ENCODE measurements at places on chromosomes 3 and 15. TPM values are rescaled to one million over a fixed set of nuclear protein-coding genes. Genes with fewer than 3 reads are reported as not detected.
A peak's percentile ranks its signal among the peaks of the same experiment; 100 is the strongest.

The CCR5 gene
- 0.53 TPM for total RNA-seq

GRCh38 chr3:31699309-31699953, 166.7 kb downstream of the STT3B start:
- no peak for DNase-seq

DNA sequence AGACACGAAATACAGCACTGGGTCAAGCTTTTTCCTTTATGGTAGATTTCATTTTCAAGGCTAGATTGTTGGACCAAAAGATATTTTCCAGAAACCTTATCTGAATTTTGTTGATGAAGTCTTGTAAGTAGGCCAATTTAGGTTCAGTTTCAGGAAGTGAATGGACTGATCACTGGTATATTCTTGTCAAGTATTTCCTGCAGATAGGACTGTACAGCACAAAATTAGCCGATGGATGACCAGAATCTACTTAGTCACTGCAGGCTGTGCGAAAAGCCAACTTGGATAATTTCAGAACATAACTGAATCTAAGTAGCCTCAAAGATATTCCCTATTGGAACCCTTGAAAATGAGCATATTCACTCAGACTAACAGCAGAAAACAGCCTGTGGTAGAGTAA, 206.5 kb downstream of the NR1D2 start:
- DNase-seq = no peak

GRCh38 chr3:55487381-55488241, 505 bp upstream of the WNT5A start:
- peak; percentile 28 for DNase-seq

Data from psoas muscle (tissue), 8 donors.